ENCODE measurements at places on chromosomes 5 and 9. TPM values are rescaled to one million over a fixed set of nuclear protein-coding genes. Genes with fewer than 3 reads are reported as not detected.

GRCh38 chr9:224582-225520 is 10.2 kb downstream of the DOCK8 start:
- peak; percentile 22 for DNase-seq

DNA sequence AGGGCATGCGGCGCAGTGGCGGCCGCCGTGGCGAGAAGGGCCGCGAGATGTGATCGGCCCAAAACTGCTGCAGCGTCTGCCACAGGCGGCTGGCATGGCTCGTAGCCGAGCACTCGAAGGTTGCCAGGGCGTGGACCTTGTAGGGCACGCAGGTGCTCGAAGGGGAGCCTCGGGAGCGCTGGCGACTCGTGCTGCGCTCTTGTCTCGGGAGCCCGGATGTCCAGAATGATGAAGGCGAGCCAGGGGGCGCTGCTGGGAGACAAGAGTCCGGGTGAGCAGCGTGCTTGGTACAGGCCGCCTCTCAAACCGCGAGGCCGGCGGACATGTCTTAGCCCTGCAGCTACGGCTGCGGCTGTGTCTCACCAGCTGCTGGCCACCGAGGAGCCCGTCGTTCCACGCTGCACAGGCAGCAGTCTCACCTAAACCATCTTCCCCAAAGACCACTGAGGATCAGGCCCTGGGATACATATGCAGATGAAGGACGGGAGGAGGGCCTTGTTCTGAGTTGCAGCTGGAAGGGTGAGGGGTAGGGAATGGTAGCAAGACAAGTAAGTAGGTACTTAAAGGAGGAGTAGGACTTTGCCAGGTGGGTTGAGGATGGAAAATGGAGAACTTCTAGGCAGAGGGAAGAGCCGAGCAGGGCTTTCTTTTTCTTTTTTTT is 1.7 kb downstream of the CBY3 start:
- DNase-seq, result no peak

DNA sequence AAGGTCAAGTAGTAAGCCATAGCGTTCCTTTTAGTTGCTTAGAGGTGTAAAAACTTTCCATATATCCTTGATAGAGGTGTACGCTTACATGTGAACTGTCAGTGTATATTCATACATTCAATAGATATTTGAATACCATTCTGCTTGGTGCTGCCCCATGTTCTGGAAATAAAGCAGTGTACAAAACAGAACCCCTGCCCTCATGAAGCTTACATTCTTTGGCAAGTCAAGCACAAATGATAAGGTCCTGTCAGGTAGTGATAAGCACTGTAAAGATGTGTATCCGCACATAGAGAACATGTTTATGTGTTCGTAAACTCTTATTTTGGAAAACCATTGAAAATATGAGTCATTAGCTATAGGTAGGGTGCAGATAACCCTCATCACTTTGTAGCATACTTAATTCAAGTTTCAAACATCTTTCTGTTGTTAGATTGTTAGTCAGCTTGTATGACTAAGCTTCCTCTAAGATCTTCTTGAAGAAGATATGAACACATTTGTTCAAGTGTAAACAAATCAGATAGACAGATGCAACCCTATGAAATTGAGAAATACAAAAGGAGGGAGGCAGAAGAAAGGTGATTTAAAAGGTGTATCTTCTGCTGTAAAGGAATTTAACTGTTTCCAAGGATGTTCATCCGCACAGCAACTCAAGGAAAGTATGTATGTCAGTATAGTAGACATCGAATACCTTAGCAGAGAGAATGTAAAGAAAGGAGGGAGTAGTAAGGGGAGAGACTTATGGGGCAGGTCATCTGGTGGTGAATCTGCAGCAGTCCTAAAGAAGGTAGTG is 1.6 kb downstream of the GTF3C4 start:
- no peak for DNase-seq

DNA sequence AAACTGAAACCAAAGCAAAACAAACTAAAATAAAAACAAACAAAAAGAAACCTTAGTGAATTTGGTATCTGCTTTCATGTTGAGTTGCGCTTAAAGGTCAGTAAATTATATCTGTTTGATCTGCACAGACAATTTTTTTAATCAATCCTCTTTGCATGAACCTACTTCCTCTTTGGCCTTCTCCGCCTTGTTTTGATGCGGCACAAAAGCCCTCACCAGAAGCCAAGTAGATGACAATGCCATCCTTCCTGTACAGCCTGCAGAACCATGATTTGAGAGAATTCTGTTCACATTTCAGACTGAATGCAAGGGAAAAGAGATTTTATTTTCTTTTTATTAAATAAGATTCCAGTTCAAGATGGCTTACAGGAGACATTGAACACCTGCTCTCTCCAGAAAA is 473.6 kb upstream of the FTMT start:
- no peak for DNase-seq

DNA sequence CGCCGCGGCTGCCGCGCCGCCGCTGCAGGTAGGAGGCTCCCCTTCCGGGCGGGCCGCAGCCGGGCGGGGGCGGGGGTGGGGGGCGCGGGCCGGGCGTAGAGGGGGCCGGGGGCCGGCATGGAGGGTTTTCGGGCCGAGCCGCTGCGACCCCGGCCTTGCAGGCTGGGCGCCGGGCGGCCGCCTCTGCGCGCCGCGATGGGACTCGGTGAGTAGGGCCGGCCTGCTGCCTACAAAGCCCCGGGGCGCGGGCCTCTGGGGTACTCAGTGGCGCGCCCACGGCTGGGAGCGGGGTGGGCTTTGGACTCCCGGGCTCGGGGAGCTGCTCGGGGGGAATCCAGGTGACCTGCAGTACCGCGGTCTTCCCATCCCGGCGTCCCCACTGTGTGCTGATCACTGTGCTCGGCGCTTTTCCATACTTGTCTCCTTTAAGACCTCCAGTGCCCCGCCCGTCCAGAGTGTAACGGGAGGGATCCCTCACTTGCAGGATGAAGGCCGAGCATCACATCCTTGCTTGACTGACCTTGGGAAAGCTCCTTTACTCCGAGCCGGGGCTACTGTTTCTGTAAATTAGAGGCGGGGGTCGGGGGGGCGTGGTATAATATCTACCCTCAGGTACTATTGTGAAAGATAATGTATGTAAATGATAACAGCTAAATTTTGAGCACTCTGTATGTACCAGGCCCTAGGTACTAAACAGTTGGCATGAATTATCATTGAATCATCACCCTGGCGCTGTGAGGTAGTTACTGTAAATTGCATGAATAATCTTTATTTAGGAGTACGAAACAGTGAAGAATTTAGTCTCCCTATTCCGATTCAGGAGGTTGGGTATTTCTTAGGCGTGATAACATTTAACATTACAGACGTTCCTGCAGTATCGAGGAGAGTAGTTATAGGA is 672 bp downstream of the MSANTD3 start:
- DNase-seq, result peak; percentile 65

GRCh38 chr5:151221574-151221973 is 2.3 kb downstream of the CCDC69 start:
- DNase-seq, result no peak

Gene GLDC
- polyA plus RNA-seq, result 16.7 TPM

Gene PRR16
- 0.05 TPM for polyA plus RNA-seq

Gene SEMA5A
- polyA plus RNA-seq, result not detected

Gene KCNMB1
- polyA plus RNA-seq, result not detected
